ENCODE measurements at places on chromosomes 5 and 9.

DNA sequence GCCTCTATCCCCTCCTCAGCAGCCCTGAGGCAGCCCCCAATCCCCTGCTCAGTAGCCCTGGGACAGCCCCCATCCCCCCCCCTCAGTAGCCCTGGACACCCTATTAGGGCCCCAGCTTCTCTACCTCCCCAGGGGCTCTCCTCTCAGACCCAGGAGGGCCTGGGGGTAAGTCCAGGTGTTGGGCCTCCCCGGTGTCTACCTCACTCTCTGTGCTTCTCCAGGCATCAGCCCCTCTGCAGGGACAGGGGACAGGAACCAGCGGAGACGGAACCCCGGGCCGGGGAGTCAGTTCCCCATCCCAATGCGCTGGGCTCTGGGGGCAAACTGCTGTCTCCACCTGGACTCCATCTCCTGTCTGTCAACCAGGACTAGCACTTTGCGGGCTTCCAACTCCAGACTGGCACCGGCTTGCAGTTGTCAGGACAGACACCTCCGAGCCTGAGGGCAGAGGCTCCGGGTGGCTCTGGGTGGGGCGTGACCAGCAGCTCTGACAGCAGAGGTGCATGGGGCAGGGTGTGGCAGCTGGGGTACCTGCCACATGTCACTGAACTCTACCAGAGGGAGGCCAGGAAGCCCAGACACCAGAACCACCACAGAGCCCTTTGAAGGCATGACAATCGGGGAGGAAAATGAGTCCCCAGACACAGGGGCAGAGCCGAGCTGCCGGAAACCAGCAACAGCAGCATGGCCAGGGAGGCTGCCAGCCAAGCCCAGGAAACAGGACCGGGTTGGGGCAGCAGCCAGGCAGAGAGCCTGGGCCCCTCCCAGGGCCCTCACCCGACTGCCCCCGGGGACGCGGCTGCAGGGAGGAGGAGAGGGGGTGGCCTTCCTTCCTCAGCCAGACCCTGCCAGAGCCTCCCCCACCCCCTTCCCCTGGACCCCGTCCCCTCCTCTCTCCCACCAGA is 17.7 kb upstream of the UBAC1 start:
- DNase-seq: no peak
- H3K4me1 ChIP-seq: no peaks in the 10 kb centered on the region
- H3K27me3 ChIP-seq: no peaks in the 10 kb centered on the region
- no peaks in the 10 kb centered on the region for H3K36me3 ChIP-seq
- H3K4me3 ChIP-seq: no peak overlapping the region

DNA sequence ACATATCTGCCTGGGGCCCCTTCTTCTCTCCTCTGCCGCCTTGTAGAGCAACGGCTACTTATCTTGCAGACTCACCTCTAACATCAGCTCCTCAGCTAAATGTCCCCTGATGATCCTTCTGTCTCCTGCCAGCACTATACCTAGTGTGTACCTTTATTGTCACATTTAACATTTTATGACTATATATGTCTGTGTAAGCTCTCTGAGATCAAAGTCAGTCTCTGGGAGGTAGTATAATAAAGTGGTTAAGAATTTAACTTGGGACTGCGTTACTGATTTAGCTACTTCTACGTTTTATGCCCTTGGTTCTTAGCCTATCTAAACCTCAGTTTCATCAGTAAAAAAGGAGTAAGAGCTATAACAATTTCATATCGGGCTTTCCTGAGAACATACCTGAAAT is 2.2 kb downstream of the TMED7 start:
- no peak for DNase-seq
- H3K27me3 ChIP-seq: no peaks in the 10 kb centered on the region
- H3K36me3 ChIP-seq: no peaks in the 10 kb centered on the region

- H3K4me3 ChIP-seq: no peak overlapping the region
- DNase-seq: no peak
- H3K27me3 ChIP-seq: no peaks in the 10 kb centered on the region
- H3K4me1 ChIP-seq: no peaks in the 10 kb centered on the region
Observed at GRCh38 chr5:66080664-66081063, 63.4 kb upstream of the SREK1 start.

- no peak for DNase-seq
- no peaks in the 10 kb centered on the region for H3K36me3 ChIP-seq
- H3K4me1 ChIP-seq: no peaks in the 10 kb centered on the region
- no peaks in the 10 kb centered on the region for H3K27me3 ChIP-seq
- no peak overlapping the region for H3K27ac ChIP-seq
- no peak overlapping the region for H3K4me3 ChIP-seq
Observed at GRCh38 chr5:103808464-103809106, 246.0 kb upstream of the NUDT12 start.

DNA sequence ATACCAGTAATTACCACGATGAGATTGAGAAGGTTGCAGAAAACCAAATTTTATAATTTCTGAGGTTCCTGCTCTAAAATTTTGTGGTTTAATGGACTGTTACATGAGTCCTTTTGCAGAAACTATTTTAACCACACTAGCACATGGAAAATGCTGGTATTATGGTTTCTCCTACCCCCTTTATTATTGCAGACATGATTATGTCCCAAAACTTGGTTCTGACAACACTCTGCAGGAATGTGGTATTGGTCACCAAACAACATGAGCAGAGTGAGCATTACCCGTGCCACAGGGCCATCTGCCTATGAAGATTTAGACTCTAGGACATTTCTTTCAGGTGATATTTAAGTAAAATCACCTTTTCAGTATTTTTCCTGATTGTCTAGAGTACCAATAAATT is 2.8 kb upstream of the ECM2 start:
- no peaks in the 10 kb centered on the region for H3K27me3 ChIP-seq
- H3K4me1 ChIP-seq: no peaks in the 10 kb centered on the region
- H3K27ac ChIP-seq: no peak overlapping the region
- no peaks in the 10 kb centered on the region for H3K36me3 ChIP-seq

- no peaks in the 10 kb centered on the region for H3K36me3 ChIP-seq
- no peak overlapping the region for H3K4me3 ChIP-seq
- H3K27ac ChIP-seq: no peak overlapping the region
- no peaks in the 10 kb centered on the region for H3K4me1 ChIP-seq
- no peaks in the 10 kb centered on the region for H3K27me3 ChIP-seq
Observed at GRCh38 chr9:89791754-89792153, 186.9 kb downstream of the GADD45G start.

- peak overlapping the region; percentile 33 for H3K4me3 ChIP-seq
- no peak for DNase-seq
- no peaks in the 10 kb centered on the region for H3K4me1 ChIP-seq
- no peaks in the 10 kb centered on the region for H3K27me3 ChIP-seq
- peak overlapping the region; percentile 45 for H3K27ac ChIP-seq
- H3K36me3 ChIP-seq: no peaks in the 10 kb centered on the region
Observed at GRCh38 chr9:98087420-98088354, 31.2 kb downstream of the NANS start.

DNA sequence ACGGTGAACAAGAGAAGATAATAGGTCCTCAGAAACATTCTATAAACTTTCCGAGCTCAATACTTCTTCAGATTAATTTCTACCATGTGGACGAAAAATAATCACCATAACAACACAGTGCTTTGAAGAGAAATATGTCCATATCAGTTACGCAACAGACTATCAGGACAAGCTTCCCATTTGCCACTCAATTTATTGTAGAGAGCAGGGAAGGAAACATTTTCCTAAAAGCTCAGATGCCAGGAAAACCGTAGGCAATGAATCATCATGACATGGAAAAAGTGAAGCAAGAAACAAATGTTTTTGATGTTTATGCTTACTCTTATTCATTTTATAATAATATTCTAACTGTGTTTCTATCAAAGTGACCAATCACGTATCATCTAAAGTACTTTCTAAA is 87.6 kb downstream of the S1PR3 start:
- no peaks in the 10 kb centered on the region for H3K36me3 ChIP-seq
- no peak overlapping the region for H3K4me3 ChIP-seq
- no peaks in the 10 kb centered on the region for H3K27me3 ChIP-seq
- no peak overlapping the region for H3K27ac ChIP-seq

- no peaks in the 10 kb centered on the region for H3K36me3 ChIP-seq
- no peak overlapping the region for H3K4me3 ChIP-seq
- no peak overlapping the region for H3K27ac ChIP-seq
- no peaks in the 10 kb centered on the region for H3K4me1 ChIP-seq
- H3K27me3 ChIP-seq: no peaks in the 10 kb centered on the region
Observed at GRCh38 chr5:170070556-170071412, 34.9 kb upstream of the FOXI1 start.

DNA sequence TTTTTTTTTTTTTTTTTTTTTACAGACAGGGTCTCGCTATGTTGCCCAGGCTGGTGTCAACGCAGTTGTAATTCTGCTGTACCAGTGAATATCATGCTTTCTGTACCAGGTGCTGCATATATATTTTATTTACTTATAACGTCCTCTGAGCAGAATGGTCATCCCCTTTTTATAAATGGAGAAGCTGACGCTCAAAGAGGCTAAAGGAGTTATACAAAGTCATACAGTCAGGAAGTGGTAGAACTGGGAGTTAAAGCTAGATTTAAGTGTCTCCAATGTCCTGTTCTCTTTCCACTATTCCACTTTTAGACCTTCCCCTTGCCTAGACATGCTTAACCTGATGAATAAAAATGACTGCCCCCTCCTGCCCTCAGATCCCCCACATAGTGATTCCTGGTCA is 1.2 kb upstream of the SIL1 start:
- no peaks in the 10 kb centered on the region for H3K4me1 ChIP-seq
- no peak overlapping the region for H3K4me3 ChIP-seq
- no peaks in the 10 kb centered on the region for H3K36me3 ChIP-seq
- H3K27ac ChIP-seq: peak overlapping the region; percentile 31
- DNase-seq: no peak

DNA sequence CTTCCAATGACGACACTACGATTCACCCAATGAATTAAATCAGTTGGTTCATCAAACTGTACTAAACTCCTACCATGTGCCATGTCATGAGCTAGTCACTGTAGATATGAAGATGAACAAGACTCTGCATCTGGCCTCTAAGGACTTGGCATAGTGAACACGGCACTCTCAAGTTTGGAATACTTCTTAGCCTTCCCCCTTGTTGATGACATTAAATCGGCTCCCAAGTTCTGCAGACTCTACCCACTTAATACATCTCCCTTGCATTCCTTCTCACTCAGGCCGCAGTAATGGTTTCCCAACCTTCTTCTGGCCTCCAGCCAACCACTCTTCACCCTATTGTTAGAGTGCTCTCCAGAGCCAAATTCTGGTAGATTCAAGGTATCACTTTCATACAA is 184.7 kb downstream of the MAPKAP1 start:
- H3K27me3 ChIP-seq: no peaks in the 10 kb centered on the region
- H3K36me3 ChIP-seq: no peaks in the 10 kb centered on the region
- no peaks in the 10 kb centered on the region for H3K4me1 ChIP-seq
- no peak overlapping the region for H3K4me3 ChIP-seq
- H3K27ac ChIP-seq: no peak overlapping the region

GRCh38 chr5:16616536-16617273 is at the start of gene RETREG1:
Gene RETREG1, minus strand, starts transcription at chr5:16616997. Its CDS starts 26 bp downstream, at chr5:16616971.
- DNase-seq: peak; percentile 38
- H3K4me1 ChIP-seq: no peaks in the 10 kb centered on the region

DNA sequence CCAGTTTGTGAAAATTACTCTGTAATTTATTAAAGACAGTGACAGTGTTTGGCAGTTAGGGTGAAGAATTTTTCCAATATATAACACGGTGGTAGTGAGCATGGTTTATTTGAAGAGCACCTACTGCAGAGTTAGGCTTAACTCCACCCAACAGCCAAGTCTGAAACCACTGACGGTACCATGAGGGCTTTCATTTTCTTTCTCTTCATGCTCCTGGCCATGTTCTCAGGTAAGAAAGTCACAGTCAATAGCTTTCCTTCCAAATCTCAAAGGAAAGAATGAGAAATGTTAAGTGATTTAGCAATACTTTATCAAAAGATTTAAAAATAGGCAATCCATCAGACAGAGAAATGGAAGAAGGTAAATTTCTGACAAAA is at the start of gene MARCOL:
MARCOL (plus strand) TSS at position 108 of the 377 bp plus-strand sequence; CDS start at position 181, 73 bp downstream.
- no peak within 1 kb of the TSS for H3K4me3 ChIP-seq
- no peak for DNase-seq
- no peaks in the 10 kb centered on the region for H3K4me1 ChIP-seq
- H3K27me3 ChIP-seq: no peaks in the 10 kb centered on the region
- no peaks in the 10 kb centered on the region for H3K36me3 ChIP-seq
